Smooth muscle cell of the brain vasculature (primary cell): ENCODE measurements at places on chromosomes 4 and X.
A peak's percentile ranks its signal among the peaks of the same experiment; 100 is the strongest.

GRCh38 chr4:139761461-139761860, 95.8 kb downstream of the MGST2 start:
- DNase-seq = no peak

GRCh38 chr4:170591076-170591475, 501.3 kb upstream of the AADAT start:
- DNase-seq = no peak

DNA sequence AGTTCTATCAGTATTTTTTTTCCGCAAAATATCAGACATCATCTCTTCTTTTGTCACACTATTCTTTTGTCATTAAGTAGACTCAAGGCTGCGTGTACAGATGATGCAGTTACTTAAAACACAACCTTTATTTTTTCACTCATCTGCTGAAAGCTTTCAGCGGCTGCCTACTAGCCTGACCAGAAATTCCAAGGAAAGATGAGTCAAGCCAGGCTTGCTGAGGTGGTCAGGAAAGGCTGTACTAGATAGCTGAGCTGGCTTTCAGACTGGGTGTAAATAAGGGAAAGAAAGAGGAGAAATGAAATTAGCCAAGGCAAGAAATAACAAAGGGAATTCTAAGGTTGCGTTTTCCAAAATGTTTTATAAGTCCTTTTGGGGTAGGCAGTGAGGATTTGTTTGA, 17.9 kb downstream of the STK26 start:
- DNase-seq = no peak

- peak; percentile 1 for DNase-seq
These were observed 33.2 kb upstream of the MID1IP1 start for GRCh38 chrX:38768079-38768478.

GRCh38 chrX:154348114-154348531, 26.3 kb downstream of the FLNA start:
- DNase-seq = no peak

DNA sequence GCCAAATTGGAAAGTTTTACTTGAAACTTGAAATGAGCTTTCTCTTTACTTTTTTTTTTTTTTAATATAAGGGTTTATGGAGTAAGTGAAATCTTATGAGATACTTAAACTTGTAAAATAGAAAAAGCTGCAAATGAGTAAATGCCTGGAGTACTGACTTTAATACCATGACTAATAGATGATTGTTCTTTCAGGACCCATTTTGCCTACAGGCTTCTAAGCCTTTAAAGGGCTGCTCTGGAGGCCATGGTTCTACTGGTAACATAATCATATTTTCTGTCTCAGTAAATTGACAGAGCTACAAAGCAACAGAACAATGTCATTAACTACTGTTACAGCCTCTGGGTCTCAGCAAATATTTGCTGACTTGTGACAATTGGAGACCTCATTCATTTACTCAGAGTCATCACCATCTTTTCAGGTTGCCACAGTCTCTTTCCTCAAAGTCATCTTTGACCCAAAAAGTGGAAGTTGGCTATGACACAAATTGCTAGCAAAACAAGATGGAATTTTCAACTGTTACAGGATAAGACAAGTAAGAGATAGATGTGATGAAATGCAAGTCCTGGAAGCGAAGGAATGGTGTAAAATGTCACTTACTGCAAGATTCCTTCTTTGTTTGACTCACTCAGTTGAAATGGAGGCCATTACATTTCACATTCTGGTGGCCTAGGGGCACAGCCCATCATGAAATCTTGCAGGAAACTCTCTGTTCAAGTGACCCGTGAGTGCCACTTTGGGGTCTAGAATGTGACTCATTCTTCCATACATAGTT, 132.7 kb downstream of the BTC start:
- no peak for DNase-seq

- no peak for DNase-seq
These were observed 43.4 kb downstream of the SHROOM2 start for GRCh38 chrX:9829308-9830267.

- DNase-seq = no peak
These were observed 95.0 kb downstream of the GEMIN8 start for GRCh38 chrX:13934731-13935130.
